ENCODE measurements at places on chromosomes 6 and 20. TPM values are rescaled to one million over a fixed set of nuclear protein-coding genes. Genes with fewer than 3 reads are reported as not detected.

PACRG gene
- polyA plus RNA-seq: 3.7 TPM

EMILIN3 gene
- polyA plus RNA-seq: 0.33 TPM

CCN5 gene
- 3.3 TPM for polyA plus RNA-seq

ARMH2 gene
- not detected for polyA plus RNA-seq
